AG10803 (cell line): ENCODE measurements at places on chromosomes 1 and 21.
A peak's percentile ranks its signal among the peaks of the same experiment; 100 is the strongest.

GRCh38 chr1:33634806-33635205 is 162.4 kb downstream of the ZSCAN20 start:
- peak; percentile 34 for DNase-seq

GRCh38 chr1:105830571-105831146 is 1225.8 kb upstream of the PRMT6 start:
- no peak for DNase-seq

GRCh38 chr1:212600071-212600915 is 8.3 kb upstream of the ATF3 start:
- no peak for DNase-seq

- DNase-seq = no peak
These were observed 5.3 kb upstream of the MAP3K7CL start for GRCh38 chr21:29125191-29125590.

- no peak for DNase-seq
These were observed 325.9 kb upstream of the AJAP1 start for GRCh38 chr1:4328402-4329071.

DNA sequence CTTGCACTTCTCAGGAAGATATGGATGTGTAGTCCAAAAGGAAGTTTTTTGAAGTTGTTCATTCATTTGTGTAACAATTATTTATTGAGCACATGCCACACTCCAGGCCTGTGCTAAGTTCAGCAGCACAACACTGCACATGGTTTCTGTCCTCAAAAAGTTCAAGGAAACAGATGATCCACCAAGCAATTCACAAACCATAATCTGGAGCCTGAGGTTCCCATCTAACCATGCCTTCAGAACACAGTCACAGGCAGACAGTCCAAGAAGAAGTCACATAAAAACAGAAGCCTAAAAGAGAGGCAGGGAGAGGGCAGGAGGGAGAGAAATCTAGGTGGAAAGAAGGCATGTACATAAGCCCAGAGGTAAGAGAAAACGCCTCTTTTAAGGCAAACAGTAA is 1.9 kb downstream of the CD48 start:
- DNase-seq = no peak

- DNase-seq = peak; percentile 58
These were observed 60.9 kb upstream of the RGS2 start for GRCh38 chr1:192747943-192748342.

DNA sequence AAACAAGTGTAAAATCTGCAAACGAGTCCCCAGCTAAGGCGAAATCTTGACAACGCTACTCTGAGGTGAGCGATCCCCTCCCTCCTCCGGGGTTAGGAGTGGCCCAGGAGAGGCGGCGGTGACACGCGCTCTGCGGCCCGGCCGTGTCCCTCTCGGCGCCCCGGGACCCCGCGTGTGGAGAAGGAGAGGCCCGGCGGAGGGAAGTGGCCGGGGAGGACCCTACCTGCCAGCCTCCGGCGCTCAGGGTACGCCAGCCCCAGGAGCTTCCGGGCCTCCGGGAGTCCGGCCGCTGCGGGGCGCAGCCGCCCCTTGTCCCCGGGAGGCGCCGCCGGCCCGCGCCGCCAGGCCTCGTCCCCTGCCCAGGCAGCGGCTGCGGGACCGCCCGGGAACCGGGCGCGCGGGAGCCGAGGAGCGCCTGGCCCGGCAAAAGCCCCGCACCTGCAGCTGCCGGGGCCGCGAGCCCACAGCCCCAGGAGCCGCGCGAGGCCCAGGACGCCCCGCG is 543 bp downstream of the ABCB10 start:
- peak; percentile 18 for DNase-seq

- no peak for DNase-seq
These were observed 9.8 kb downstream of the ARHGAP29 start for GRCh38 chr1:94227624-94228023.

GRCh38 chr1:18527921-18528320 is 47.2 kb downstream of the KLHDC7A start:
- no peak for DNase-seq

- DNase-seq = no peak
These were observed 43.5 kb upstream of the CRNN start for GRCh38 chr1:152457561-152457960.

DNA sequence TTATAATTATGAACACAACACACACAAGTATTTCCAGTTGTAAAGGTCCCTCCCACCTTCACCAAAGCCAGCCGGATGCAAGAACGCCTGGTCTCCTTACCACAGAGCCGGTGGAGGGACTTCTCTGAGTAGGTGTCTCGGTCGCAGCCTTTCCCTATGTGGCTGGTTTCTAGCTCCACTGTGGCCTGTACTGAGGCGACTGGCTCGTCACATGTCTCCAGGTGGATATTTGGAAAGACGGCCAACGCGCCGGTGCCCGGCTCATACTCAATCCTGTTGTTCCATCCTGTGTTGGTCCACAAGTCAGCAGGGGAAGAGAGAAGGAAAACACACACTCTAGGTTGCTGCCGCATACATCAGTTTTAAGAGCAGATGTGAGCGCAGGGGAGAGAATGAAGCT is 74.4 kb downstream of the CLSTN1 start:
- no peak for DNase-seq

- DNase-seq = no peak
These were observed 2.4 kb upstream of the ELF3 start for GRCh38 chr1:202007805-202008489.

DNA sequence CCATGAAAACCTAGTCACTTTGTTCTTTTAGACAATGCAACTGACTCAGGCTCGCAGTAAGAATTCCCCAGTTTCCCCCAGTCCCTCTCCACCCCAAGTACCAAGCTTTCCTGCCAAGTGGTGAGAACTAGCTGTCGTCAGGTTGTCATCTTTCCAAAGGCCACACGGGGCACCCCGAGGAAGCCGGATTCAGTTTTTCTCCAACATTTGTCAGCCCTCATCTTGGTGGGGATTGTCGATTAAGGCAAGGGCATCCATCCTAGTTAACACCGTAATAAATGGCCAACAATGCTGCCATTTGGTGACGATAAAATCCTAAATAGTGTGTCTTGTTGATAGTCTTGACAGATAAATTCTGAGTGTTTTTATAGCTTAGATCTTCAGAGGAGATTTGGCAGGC is 55.9 kb upstream of the PROX1 start:
- DNase-seq = no peak

- DNase-seq = no peak
These were observed 12.8 kb downstream of the BACE2 start for GRCh38 chr21:41180752-41181151.

GRCh38 chr1:88973520-88974137 is 18.8 kb downstream of the KYAT3 start:
- DNase-seq = peak; percentile 50

DNA sequence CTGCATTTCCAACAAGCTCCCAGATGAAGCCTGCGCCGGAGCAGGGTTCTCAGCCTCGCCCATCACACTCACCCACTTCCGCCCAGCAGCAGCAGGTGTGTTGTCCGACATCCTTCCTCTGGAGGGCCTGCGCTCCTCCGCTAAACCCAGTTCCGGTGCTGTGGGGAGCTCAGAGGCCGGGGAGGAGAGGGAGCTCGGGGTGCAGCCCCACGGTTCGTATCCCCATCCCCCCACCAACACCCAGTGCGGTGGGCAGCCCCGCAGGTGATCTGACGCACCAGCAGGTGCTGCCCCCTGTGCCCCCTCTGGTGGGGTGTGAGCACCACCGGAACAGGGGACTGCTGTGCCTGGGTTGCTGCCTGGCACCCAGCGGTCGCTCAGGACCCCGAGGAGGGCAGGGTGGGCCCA is 3.4 kb upstream of the PEX10 start:
- DNase-seq = no peak

DNA sequence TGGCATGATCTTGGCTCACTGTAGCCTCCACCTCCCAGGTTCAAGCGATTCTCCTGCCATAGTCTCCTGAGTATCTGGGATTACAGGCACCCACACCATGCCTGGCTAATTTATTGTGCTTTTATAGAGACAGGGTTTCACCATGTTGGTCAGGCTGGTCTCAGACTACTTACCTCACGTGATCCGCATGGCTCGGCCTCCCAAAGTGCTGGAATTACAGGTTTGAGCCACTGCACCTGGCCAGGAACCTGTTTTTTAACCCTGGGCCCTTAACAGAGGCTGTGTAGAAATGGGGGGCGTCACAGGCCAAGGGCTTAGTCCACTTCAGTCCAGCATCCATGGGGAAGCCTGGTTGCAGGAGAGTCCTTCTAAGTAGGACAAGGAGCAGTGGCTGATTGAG is 9.3 kb downstream of the FBLIM1 start:
- no peak for DNase-seq

- peak; percentile 45 for DNase-seq
These were observed 416.3 kb upstream of the USP24 start for GRCh38 chr1:55631509-55631908.

GRCh38 chr1:152870831-152871730 is 7.0 kb upstream of the SMCP start:
- DNase-seq = peak; percentile 41

DNA sequence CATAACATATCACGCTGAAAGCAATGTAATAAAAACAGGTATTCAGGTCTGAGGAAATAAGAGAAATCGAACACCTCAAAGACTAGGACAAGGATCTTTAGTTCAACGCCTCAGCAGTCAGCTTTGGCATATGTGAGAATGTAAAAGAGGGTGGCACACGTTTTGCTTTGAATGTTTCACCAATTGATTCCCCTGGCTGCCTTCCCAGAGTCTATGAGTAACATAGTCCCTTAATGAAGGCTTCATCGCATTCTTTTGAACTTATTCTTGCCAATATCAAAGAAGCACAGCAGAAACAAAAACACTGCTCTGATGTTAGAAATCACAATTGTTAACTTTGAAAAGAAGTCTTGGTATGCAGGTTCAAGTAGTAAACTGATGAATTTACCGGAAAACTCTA is 764.8 kb downstream of the ADGRL2 start:
- DNase-seq = peak; percentile 71

DNA sequence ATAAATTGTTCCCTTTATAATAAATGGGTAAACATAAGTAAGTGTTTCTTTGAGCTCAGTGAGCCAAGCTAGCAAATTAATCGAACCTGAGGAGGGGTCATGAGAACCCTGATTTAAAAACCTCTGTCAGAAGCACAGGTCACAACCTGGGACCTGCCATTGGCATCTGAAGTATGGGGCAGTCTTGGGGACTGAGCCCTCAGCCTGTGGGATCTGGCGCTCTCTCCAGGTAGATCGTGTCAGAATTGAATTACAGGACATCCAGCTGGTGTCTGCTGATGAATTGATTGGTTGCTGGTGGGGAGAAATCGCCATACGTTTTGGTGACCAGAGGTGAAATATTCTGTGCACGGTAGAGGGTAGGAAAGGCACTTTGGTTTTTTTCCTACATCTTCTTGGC is 17.5 kb downstream of the UCK2 start:
- DNase-seq = no peak

DNA sequence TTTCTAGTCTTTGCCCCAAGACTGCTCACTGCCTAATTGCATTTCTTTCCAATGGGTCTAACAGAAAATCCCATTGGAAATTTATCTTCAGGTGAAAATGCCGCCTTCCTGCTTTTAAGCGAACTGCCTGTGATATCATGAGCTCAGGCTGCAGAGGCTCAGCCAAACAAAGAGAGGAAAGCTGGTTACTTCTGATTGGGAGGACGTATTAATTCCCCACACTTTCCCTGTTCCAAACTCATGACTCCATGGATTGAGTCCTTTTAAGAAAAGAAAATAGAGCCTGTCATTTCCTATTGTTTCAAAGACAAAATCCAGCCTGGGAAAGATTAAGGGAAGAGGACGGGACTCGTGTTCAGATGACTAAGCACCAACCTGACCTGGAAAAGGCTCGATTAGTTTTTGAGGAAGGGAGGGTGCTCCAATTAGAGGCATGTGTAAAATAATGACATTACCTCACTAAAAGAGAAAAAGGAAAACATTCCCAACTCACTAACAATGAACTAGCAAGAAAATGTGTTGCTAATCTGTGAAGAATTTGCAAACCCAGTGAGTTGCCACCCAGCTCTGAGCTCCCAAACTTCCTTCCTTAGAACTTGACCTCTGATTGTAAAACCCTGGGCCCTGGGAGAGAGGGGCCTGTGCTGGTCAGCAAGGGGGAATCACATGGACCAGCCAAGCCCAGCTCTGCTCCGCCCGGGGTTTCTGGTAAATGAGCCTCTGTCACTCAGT is 61.2 kb downstream of the TCP10L start:
- peak; percentile 86 for DNase-seq

- DNase-seq = no peak
These were observed 26.0 kb upstream of the CDCA8 start for GRCh38 chr1:37666241-37666867.
